ENCODE measurements at places on chromosomes 5 and 9.
A peak's percentile ranks its signal among the peaks of the same experiment; 100 is the strongest.

GRCh38 chr5:120873083-120873482 is 409.0 kb downstream of the PRR16 start:
- DNase-seq = no peak

DNA sequence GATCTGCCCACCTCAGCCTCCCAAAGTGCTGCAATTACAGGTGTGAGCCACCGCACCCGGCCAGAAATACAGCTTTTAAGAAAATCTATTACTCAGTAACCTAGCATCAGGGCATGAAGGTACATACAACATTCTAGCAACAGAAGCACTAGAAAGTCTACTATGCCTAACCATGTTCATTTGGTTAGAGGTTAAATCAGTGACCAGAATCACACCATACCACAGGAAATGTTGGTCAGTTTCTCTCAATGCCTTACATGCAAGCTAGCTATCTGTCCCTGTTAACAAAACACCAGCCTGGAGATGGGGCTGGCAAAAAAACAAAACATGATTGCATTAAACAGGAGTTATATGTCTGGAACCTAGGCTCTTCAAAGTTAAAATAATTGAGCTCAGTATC is 104.1 kb downstream of the STRBP start:
- no peak for DNase-seq

DNA sequence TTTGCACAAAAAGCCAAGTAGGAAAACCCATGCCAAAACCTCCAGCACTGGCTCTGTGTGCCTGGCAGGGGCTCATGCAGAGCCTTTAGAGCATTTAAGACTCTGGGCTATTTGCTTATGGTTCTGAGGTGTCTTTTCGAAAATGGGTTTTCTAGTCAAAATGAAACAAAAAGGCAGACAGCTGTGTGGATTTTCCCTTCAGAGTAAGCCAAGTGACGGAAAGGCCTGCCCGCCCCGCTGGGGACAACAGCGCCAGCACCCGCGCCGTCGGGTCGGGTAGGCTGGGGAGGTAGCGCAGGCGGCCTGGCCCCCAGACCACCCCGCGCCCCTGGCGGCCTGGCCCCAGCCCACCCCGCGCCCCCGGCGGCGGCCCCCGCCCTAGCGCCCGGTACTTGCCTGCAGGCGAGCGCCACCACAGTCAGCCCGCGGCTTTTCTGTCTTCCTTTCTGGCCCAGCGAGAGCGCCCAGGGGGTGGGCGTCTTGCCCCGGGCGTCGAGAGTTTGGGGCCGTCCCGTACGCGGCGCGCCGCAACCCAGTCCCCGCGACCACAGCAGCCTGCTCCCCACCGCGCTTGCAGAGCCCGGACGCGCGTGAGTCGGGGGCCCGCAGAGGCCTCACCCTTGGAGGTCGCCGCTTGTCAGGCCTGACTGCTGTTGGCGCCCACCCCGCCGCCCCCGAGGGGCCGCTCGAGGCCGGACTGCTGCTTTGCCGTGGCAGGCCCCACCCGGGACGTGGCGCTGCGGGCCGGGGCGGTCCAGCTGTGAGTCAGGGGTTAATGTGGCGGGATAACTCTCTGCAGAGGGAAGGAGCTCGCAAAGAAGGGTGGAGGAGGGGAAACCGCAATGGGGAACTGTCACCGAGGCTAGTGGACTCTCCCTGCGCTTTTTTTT is at the start of gene TICAM2:
Gene TICAM2, minus strand, starts transcription at position 779 of the 890 bp plus-strand sequence. CDS start 21,223 bp downstream, outside the sequence.
- DNase-seq = peak; percentile 41

DNA sequence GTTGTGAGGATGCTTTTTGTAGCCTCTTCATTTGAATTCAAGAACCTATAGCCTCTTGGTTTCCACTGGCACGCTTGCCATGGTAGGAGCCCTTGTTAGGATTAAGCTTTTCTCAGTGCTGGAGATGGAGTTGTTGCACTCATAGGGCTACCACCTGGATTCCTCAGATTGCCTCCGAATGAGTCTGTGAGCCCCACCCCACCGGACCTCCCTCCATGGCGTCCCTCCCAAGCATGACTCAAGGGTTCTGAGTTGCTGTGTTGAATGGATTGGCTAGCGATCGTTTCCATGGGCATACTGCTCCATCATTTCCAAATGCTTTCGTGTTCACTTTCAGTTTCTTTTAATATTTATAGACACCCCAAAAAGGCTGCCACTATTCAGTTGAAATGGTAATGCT is 69.9 kb downstream of the DAPK1 start:
- no peak for DNase-seq

- DNase-seq = no peak
These were observed 601.9 kb downstream of the SEMA5A start for GRCh38 chr5:8944005-8944404.

DNA sequence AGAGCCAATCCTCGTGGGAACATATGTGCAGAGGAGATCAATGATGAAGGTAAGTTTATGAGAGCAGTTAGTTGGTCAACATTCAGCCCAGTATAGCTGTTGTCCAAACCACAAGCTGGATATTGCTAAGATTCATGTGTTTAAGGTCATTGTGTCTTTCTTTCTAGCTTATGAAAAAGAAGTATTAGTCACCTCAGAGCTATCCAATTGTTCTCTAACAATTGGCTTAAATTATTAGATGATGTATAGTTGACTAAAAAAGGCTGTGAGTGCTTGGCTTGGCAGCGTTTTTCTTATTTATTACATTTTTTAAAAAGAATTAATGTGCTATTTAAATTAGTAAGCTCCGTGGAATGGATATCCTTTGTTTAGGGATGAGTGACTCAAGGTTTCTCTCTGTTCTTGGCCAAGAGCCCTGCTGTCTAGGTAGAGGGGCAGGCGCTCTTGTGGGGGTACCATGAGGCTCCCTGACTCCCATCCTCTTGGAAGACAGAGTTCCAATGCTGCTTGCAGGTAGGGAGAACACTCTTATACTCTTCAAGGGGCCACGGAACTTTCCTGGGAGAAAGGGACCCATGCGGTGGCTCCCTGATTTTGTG is 487.4 kb downstream of the IRX1 start:
- no peak for DNase-seq

DNA sequence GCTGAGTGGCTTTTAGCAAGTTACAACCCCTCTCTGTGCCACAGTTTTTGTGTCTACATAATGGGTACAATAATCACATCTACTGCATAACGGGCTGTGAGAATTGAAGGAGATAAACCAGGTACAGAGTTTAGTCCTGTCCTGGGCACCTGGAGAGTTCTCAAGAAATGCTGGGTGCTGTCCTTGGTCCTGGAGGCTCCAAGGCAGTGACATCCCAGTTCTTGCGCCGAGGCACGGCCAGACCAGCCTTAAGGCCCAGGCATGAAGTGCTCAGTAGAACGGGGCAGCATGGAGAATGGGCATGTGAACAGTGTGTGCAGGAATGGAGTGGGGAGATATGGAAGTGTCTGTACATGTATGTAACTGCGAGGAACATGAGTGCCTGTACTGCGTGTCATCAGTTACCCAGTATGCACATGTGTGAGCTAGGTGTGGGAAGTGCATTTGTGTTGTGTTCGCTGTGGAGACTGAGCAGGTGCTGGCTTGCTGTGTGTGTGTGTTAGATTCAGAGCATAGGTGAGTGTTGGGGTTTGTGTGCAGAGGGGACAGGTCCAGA is 6.3 kb upstream of the UNC5A start:
- no peak for DNase-seq

DNA sequence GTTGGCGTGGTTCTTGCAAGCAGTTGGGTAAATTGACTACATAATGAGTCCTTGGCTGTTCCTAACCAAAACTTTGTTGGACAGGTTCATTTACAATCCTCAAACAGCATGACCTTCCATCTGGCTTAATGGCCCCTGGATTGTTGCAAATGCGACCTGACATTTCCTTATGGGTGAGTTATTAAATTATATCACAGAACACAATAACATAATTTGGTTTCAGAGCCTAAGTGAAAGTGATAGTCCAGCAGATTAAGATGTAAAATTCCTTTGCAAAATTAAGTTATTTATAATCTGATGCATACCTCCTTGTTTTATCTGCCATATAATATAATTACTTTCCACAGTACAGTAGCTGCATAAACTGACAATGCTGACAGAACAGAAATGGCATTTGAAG is 224.4 kb downstream of the TUSC1 start:
- DNase-seq = no peak

GRCh38 chr9:136061405-136061804 is 33.7 kb downstream of the NACC2 start:
- DNase-seq = no peak

DNA sequence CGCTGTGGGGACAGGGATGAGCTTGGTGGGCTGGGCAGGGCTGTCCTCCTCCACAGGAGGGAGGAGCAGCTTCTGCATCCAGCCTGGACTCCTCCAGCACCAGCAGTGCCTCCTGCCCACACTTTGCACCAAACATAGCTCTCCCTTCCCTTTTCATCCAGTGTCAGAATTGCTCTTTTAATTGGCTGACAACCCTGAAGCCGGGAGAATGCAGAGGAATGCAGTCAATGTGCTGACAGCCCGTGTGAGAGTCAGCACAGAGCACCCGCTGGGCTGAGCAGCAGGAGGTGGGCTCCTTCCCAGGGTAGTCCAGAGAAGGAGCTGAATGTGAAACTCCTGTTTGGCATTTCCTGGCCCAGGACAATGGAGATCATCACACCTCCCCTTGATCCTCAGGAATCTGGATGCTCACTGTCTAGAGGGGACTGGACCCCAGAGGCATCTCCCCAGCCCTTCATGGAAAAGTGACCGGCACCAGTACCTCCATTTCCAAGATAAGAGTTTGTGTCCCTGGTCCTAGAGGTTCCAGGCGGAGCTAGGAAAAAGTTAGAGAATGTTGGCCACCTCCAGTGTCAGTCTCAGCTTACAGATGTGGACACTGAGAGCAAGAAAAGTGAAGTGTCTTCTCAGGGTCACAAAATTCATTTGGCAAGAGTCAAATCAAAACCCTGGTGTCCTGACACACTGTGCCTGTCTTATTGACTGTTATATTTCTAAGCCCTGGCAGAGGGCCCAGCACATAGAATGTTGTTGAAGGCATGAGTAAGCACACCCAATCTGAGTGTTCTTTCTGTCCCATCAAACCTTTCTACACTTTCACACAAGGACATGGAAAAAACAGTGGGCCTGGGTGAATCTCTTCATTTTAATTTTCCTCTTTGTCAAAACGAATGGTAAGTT is 202.1 kb downstream of the SNX18 start:
- no peak for DNase-seq

- no peak for DNase-seq
These were observed 139.3 kb downstream of the LHFPL2 start for GRCh38 chr5:78509145-78509865.

All from stimulated activated CD8-positive, alpha-beta memory T cell treated with anti-CD3 and anti-CD28 coated beads, Interleukin-2, amount 100 ng/mL, for 48 hours (primary cell).